Activated CD8-positive, alpha-beta memory T cell treated with anti-CD3 and anti-CD28 coated beads, Interleukin-2, amount 10 ng/mL, durations not matched to agents 7 days and 5 days (primary cell): ENCODE measurements at places on chromosomes 2 and 18. TPM values are rescaled to one million over a fixed set of nuclear protein-coding genes. Genes with fewer than 3 reads are reported as not detected.

SNRNP27 gene
- total RNA-seq, result 54.6 TPM

APLF gene
- 3.3 TPM for total RNA-seq

CAPN14 gene
- 0.33 TPM for total RNA-seq

DNA sequence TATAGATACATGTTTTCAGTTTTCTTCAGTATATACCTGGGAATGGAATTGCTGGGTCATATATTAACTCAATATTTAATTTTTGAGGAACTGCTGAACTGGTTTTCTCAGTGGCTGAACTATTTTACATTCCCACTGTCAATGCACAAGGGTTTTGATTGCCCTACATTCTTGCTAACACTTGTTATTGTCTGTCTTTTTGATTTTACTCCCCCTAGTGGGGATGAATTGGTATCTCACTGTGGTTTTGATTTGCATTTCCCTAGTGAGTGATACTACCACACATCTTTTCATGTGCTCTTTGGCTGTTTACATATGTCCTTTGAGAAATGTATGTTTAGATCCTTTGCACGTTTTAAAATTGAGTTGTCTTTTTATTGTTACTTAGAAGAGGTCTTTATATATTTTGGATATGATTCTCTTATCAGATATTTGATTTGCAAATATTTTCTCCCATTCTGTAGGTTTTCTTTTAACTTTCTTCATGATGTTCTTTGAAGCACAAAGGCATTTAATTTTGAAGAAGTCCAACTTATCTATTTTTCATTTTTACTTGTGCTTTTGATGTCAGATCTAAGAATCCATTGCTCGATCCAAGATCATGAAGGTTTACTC lies 36.2 kb downstream of the ASB1 start:
- H3K4me3 ChIP-seq, result no peak overlapping the region
- DNase-seq, result no peak
- H3K27me3 ChIP-seq, result no peaks in the 10 kb centered on the region
- no peaks in the 10 kb centered on the region for H3K36me3 ChIP-seq
- H3K27ac ChIP-seq, result no peak overlapping the region
- H3K4me1 ChIP-seq, result peaks cover 3% of the 10 kb centered on the region

DNA sequence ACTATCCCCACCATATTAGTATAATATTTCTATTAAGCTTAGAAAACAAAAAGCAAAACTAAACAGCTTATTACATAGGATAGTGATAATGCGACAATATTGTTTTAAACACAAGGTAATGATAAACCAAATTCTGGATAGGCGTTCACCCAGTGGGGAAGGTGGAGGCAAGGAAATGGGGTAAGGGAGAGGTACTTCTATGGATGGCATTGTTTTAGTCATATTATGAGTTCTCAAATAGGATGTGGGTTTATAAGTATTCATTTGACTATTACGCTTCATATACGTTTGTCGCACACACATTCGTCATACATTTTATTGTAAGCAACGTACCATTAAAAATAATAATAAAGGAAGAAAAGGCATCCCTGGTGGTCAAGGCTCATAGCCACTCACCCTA lies 88.8 kb upstream of the DNMT3A start:
- H3K27ac ChIP-seq, result no peak overlapping the region
- DNase-seq, result no peak
- no peak overlapping the region for H3K4me3 ChIP-seq
- peaks cover 12% of the 10 kb centered on the region for H3K36me3 ChIP-seq
- no peaks in the 10 kb centered on the region for H3K27me3 ChIP-seq

DNA sequence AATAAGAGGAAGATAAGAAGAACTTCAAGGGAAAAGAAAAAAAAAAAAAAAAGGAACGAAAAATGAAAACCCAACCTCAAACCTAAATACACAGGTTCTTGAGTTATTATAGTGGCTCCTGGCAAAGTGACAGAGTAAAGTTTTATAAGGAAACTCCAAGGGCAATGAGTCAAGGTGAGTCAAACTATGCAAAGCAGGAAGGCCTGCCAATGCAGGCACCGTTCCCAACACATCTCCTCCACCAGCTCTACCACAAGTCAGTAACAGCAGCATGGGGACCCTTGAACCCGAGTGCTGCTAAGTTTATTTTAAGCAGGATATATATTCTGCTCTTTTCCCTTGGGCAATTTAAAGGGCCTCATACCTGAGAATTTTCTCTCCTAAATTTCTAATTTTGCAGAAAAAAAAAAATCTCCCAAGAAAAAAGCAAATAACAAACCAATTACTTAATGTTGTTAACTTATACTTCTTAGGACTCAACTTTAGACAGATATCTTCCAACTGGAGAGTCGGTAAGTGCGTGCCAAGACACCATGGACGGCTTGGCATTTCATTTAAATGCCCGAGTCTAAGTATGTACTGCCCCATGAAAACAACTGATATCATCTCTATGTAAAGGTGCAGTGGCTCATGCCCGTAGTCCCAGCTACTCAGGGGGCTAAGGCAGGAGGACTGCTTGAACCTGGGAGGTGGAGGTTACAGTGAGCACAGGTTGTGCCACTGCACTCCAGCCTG lies 75.7 kb upstream of the TFCP2L1 start:
- no peak for DNase-seq
- no peak overlapping the region for H3K4me3 ChIP-seq
- no peaks in the 10 kb centered on the region for H3K27me3 ChIP-seq
- peaks cover 4% of the 10 kb centered on the region for H3K4me1 ChIP-seq
- H3K27ac ChIP-seq, result no peak overlapping the region

- no peak for DNase-seq
- no peak overlapping the region for H3K27ac ChIP-seq
- H3K36me3 ChIP-seq, result no peaks in the 10 kb centered on the region
- H3K4me3 ChIP-seq, result no peak overlapping the region
Measured at GRCh38 chr2:234333168-234334130, 163.4 kb downstream of the ARL4C start.

GRCh38 chr18:42929181-42929580 lies 186.3 kb downstream of the RIT2 start:
- H3K4me1 ChIP-seq, result no peaks in the 10 kb centered on the region
- H3K27me3 ChIP-seq, result no peaks in the 10 kb centered on the region
- no peak overlapping the region for H3K27ac ChIP-seq
- H3K4me3 ChIP-seq, result no peak overlapping the region

GRCh38 chr2:26607698-26608097 lies 33.5 kb downstream of the CIB4 start:
- H3K36me3 ChIP-seq, result no peaks in the 10 kb centered on the region
- H3K4me1 ChIP-seq, result no peaks in the 10 kb centered on the region
- H3K27me3 ChIP-seq, result peaks cover 38% of the 10 kb centered on the region
- DNase-seq, result no peak
- no peak overlapping the region for H3K4me3 ChIP-seq

DNA sequence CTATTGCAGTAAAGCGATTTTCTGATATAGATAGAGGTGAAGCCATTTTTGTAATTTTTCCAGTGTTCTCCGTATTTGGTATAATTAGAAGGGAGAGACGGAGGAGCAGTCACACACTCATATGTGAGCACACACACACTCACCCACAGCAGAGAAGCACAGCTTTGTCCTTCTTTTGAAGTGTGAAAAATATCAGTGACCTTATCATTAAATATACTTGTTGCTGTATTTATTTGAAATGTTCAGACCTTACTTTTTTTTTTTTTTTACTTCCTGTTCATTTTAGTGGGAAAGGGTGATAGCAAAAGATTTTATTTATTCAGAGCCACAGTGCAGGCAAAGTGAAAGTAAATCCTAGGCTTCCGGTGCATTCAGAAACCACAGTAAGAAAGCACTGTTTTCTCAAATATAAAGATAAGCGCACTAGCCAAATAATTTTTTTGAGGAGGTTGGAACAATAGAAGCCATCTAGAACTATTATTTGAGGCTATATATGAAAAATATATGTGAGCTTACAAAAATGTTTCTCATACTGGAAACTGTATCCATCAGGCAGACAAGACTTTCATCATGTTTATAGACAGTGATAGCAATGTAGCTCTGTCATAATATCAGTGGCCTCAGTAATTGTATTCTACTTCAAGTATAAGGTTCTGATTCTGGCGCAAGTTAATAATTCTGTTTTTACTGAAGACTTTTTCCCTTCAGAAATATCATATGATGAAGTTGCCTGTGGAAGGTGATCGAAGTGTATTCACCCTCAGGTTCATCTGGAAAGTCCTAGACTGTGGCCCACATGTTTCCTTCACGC lies 37.2 kb downstream of the TSHZ1 start:
- H3K27ac ChIP-seq, result peak overlapping the region; percentile 68
- peak overlapping the region; percentile 69 for H3K4me3 ChIP-seq
- no peaks in the 10 kb centered on the region for H3K27me3 ChIP-seq
- no peak for DNase-seq

- H3K27ac ChIP-seq, result no peak overlapping the region
- no peaks in the 10 kb centered on the region for H3K36me3 ChIP-seq
- no peaks in the 10 kb centered on the region for H3K4me1 ChIP-seq
- H3K4me3 ChIP-seq, result no peak overlapping the region
Measured at GRCh38 chr2:44744961-44745892, 196.3 kb upstream of the SIX3 start.

- H3K36me3 ChIP-seq, result no peaks in the 10 kb centered on the region
- no peak overlapping the region for H3K27ac ChIP-seq
- DNase-seq, result no peak
Measured at GRCh38 chr2:106853631-106854030, 32.3 kb downstream of the ST6GAL2 start.
